ENCODE measurements at places on chromosomes 11 and 22.

GRCh38 chr11:9726321-9727022, 62.6 kb downstream of the SWAP70 start:
- no peak for DNase-seq

- peak; percentile 56 for DNase-seq
Measured at GRCh38 chr11:65553301-65554001, 4.7 kb downstream of the LTBP3 start.

DNA sequence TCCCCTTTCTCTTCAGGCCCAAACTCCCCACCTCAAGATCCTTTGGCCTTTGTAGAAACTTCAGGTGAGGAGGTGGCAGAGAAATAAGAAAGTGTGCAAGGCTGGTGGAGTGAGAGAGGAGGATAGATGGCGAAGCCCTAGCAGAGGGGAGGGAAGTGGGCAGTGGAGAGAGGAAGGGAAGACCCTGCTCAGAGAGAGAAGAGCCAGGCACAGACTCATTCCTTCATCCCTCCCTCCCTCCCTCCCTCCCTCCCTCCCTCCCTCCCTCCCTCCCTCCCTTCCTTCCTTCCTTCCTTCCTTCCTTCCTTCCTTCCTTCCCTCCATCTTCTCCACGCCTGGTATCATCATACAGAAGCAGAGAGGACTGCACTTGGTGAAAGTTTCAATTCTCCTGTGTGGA, 21.0 kb downstream of the RTN4RL2 start:
- DNase-seq, result no peak

GRCh38 chr11:69054397-69055211, 5.9 kb downstream of the TPCN2 start:
- DNase-seq, result no peak

- DNase-seq, result peak; percentile 79
Measured at GRCh38 chr22:23281406-23282088, 101.2 kb downstream of the BCR start.

DNA sequence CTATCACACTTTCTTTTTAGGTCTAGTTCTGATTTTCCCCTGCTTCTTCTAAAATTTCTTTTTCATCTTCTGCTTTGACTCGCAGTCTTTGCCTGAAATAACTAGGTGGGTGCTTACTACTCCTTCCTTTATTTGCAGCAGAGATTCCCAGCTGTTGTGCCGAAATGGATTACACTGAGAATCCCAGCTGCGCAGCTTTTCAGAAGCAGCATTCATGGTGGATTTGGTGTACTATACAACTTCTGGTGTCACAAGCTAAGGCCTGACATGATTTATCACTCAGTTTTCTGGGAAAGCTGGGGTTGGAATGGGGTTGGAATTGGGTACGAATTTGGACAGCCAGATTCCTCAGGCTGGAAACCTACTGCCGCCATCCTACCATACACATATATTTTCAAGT, 6.0 kb upstream of the XKR3 start:
- DNase-seq, result no peak

DNA sequence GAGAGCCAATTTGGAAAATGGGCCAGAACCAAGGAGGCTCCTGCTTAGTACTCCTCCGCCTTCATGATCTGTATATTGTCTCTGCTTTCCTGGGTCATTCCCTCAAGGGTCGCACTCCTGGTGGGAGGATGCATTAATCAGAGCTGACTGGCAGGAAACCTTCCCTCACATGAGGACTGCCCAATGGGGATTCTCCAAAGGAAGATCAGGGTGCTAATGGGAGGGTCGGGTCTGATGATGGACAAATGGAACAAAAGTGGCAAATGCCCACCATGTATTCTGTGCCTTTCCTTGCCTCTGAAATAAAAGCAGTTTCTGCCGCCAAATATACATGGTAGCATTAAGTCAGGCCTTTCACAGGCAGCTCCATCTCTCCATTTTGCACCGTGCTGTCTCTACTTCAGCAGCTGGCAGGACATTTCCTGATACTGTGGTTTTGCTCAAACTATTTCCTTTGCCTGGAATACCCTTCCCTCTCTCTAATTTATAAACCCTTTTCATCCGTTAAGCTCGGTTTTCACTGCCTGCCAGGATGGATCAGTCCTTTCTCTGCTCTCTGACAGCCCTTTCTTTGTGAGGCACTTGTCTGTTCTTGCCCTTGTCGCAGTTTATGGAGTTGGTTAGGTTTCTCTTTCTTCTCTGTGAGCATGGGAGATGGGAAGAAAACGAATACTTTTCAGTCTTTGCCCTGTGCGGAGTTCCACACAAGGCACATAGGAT, 13.5 kb downstream of the SREBF2 start:
- DNase-seq, result no peak

DNA sequence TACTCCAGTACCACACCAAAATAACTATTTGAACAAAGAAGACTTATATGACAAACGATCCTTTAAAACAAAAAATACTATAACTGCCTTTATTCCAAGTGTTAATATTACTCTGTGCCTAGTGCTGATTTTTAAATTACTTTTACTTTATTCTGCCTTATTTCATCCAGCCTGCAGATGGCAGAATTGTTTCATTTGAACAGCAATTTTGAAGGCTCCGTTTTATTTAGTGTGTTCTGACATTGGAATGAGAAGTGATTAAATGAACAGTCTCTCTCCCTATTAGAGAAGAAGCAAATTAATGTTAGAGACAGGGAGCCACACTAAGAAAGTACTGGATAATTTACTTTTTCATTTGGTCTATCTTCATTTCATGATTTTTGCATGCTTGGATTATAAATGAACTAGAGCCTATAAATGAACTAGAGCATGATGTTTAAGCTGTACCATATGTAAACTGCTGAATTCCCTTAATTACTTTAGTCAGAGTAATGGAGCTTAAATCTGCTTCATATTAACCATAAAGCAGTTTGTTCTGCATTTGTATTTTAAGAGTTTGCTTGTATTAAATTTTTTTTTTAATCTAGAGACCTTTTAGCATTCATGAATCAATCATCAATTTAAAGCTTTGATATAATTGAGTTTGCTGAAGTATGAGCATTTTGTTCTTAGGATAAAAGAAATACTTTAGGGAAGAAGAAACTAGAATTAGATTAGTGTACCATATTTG, 9.8 kb downstream of the PDHX start:
- no peak for DNase-seq

DNA sequence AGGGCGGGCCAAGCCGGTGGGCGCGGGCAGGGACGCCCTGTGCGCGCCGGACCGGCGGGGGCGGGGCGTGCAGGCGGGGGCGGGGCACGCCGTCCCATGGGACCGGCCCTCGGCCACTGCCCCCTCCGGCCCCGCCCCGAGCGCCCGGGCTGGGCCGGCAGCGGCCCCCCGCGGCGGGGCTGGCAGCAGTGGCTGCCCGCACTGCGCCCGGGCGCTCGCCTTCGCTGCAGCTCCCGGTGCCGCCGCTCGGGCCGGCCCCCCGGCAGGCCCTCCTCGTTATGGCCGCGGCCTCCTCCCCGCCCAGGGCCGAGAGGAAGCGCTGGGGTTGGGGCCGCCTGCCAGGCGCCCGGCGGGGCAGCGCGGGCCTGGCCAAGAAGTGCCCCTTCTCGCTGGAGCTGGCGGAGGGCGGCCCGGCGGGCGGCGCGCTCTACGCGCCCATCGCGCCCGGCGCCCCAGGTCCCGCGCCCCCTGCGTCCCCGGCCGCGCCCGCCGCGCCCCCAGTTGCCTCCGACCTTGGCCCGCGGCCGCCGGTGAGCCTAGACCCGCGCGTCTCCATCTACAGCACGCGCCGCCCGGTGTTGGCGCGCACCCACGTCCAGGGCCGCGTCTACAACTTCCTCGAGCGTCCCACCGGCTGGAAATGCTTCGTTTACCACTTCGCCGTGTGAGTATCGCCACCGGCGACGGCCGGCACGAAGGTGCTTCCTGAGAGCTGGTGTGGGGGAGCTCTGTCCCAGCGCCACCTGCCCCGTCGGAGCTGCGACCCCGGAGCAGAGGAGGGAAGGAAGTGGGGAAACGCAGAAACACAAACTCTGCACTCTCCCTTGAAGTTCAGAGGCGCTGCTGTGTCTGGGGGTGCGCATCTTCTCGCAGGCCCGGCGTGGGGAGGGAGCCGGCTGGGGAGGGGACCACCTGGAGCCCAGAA, at the start of gene KCNQ1:
TSS of gene KCNQ1 (plus strand) at position 188 of the 925 bp plus-strand sequence. CDS start at position 279, 91 bp downstream.
- peak; percentile 17 for DNase-seq
